ENCODE measurements at places on chromosomes 1 and 21.

GRCh38 chr1:17539118-17539476, 401 bp upstream of the ARHGEF10L start:
- H3K4me1 ChIP-seq, result peaks cover 38% of the 10 kb centered on the region
- no peaks in the 10 kb centered on the region for H3K27me3 ChIP-seq
- no peak for DNase-seq
- peak overlapping the region; percentile 83 for H3K4me3 ChIP-seq
- H3K27ac ChIP-seq, result peak overlapping the region; percentile 77

DNA sequence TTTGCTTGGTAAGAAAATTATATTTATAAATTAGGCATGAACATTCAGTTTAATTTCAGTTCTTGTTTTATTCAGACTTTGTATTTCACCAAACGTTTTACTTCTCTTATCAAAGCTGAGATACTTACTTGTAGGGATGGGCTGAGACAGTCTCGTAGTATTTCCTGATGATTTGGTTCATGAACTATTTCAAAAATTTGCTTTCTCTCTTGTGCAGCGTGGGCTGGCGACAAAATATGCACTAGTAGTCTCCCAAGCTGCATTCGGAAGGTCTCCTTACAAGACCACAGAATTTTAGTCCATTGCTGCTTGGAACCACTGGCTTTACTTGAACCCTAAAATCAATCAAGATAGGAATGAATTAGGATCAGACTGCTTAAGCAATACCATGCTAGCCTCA, 91.7 kb upstream of the GNG4 start:
- H3K4me1 ChIP-seq, result peaks cover 6% of the 10 kb centered on the region
- H3K36me3 ChIP-seq, result peaks cover 7% of the 10 kb centered on the region
- no peaks in the 10 kb centered on the region for H3K27me3 ChIP-seq
- peak overlapping the region; percentile 83 for H3K27ac ChIP-seq
- no peak overlapping the region for H3K4me3 ChIP-seq

DNA sequence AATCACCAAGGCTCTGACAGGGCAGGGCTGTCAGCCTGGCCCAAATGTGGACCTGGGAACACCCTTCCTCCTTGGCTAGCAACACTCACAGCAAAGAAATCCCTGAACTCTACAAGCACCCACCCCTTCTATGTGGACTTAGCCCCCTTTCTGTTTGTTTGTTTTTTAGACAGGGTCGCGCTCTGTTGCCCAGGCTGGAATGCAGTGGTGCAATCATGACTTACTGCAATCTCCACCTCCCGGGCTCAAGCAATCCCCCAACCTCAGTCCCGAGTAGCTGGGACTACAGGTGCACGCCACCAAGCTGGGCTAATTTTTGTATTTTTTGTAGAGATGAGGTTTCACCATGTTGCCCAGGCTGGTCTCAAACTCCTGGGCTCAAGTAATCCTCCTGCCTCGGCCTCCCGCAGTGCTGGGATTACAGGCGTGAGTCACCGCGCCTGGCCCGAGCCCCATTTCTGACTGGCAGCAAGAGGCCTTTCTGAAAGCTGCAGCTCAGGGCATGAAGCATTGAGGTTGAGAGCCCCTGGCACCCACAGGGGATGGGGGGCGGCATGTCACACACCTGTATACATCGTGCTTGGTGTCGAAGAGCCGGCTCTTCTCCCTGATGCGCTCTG, 16.2 kb downstream of the RIPK4 start:
- no peak for DNase-seq
- peaks cover 32% of the 10 kb centered on the region for H3K4me1 ChIP-seq
- no peaks in the 10 kb centered on the region for H3K27me3 ChIP-seq
- peaks cover 26% of the 10 kb centered on the region for H3K36me3 ChIP-seq

- no peaks in the 10 kb centered on the region for H3K27me3 ChIP-seq
- H3K4me1 ChIP-seq, result no peaks in the 10 kb centered on the region
- H3K27ac ChIP-seq, result no peak overlapping the region
Measured at GRCh38 chr1:212498283-212499040, 65.7 kb downstream of the NENF start.

- no peak for DNase-seq
- H3K27ac ChIP-seq, result no peak overlapping the region
- H3K27me3 ChIP-seq, result no peaks in the 10 kb centered on the region
- no peak overlapping the region for H3K4me3 ChIP-seq
Measured at GRCh38 chr1:81375884-81376548, 424.7 kb upstream of the ADGRL2 start.

DNA sequence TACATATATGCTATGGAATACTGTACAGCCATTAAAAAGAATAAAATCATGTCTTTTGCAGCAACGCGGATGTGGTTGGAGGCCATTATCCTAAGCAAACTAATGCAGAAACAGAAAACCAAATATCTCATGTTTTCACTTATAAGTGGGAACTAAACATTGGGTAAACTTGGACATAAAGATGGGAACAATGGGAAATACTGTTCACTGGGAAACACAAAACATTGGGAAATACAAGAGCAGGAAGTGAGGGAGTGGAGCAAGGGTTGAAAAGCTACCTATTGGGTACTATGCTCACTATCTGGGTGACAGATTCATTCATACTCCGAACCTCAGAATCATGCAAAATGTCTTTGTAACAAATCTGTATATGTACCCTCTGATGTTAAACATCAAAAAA, 17.3 kb upstream of the PPT1 start:
- no peak overlapping the region for H3K27ac ChIP-seq
- DNase-seq, result no peak
- H3K4me3 ChIP-seq, result no peak overlapping the region
- no peaks in the 10 kb centered on the region for H3K4me1 ChIP-seq
- H3K36me3 ChIP-seq, result peaks cover 10% of the 10 kb centered on the region

GRCh38 chr1:39205102-39205780, 746 bp downstream of the MACF1 start:
- peak overlapping the region; percentile 98 for H3K27ac ChIP-seq
- no peaks in the 10 kb centered on the region for H3K27me3 ChIP-seq
- H3K4me3 ChIP-seq, result peak overlapping the region; percentile 65
- DNase-seq, result no peak
- H3K36me3 ChIP-seq, result peaks cover 4% of the 10 kb centered on the region
